ENCODE measurements at places on chromosomes 6 and 20.
A peak's percentile ranks its signal among the peaks of the same experiment; 100 is the strongest.

DNA sequence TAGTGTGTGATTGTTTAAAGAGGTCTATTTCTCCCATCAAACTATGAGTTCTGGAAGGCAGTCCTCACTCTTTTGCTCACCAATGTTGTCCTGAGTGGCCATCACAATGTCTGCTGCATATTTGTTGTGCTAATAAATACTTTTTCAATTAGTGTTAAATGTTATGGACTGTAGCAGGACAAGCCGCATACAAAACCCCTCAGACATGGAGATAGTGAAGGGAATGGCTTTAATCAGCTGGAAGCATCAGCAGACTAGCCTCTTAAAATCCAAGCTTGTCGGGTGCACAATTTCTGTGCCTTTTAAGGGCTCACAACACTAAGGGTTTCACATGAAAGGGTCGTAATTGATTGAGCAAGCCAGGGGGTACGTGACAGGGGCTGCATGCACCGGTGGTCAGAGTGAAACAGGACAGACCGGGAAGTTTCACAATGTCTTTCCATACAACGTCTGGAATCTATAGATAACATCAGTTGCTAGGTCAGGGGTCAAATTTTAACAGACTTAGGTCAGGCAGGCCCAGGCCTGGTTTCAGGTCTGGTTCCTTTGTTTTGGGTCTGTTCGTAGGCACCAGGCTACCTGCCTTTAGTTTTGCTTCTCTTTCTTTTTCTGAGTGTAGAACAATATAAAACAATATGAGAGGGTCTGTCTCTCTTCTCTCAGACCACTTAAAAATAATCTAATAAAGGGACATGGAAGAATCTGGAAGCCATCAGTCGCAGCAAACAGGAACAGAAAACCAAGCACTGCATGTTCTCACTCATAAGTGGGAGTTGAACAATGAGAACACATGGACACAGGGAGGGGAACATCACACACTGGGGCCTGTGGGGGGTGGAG is 327.6 kb upstream of the HTR1E start:
- DNase-seq = no peak

- no peak for DNase-seq
These were observed 480.9 kb upstream of the CHD6 start for GRCh38 chr20:42099101-42099500.

DNA sequence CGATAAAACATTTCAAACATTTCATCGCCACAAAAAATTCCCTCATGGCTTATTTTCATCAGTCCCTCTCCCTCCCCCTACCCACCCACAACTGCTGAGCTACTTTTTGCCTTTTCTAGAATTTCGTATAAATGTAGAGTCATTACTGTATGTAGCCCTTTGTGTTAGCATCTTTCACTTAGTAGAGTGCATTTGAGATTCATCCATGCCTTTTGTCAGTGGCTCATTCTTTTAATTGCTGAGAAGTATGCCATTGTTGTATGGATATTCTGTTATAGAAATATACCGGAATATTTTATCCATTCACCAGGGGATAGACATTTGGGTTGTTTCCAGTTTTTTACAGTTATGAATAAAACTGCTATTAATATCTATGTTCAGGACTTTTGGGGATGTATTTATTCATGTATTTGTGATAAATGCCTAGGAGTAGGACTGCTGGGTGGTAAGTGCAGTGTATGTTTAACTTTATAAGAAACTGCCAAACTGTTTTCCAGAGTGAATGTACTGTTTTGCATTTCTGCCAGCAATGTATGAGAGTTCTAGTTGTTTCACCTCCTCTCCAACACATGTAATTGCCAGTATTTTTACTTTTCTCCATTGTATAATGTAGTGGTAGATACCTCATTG is 50.4 kb downstream of the FOXO3 start:
- DNase-seq = no peak

DNA sequence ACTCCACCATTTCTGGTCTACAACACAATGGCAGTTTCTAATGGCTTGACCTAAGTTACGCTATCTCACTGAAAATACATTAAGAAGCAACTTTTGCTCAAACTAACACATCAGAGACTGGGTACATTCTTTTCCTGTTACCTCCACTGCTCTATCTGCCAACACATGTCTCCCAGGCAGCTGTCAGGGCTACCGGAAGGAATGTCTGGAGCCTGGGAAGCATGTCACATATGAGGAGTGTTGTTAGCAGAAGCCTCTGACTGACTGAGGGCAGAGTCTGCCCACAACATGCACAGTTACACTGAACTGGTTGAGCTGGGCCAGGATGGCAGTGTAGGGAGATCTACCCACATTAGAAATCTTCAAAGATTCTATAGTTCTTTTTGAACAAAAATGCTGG is 264.5 kb downstream of the KIF16B start:
- no peak for DNase-seq

- no peak for DNase-seq
These were observed 47.8 kb upstream of the PLCG1 start for GRCh38 chr20:41089555-41089954.

DNA sequence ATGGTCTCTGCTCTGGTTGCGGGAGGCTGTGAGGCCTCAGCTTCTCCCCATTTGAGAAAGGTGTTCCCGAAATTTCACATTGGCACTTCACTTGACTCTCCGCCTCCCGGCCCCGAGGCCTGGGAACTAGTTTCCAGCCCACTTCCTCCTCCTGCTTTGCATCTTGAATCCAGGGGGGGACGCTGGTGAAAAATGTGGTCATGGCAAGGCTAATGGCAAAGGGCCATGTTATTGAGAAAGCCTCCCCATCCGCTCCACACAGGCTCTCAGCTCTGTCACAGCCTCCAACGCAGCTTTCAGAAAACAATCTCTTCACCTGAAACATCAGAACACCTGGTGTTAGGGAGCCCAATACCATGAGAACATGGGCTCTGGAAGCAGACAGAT is 5.6 kb downstream of the PLAGL2 start:
- no peak for DNase-seq

DNA sequence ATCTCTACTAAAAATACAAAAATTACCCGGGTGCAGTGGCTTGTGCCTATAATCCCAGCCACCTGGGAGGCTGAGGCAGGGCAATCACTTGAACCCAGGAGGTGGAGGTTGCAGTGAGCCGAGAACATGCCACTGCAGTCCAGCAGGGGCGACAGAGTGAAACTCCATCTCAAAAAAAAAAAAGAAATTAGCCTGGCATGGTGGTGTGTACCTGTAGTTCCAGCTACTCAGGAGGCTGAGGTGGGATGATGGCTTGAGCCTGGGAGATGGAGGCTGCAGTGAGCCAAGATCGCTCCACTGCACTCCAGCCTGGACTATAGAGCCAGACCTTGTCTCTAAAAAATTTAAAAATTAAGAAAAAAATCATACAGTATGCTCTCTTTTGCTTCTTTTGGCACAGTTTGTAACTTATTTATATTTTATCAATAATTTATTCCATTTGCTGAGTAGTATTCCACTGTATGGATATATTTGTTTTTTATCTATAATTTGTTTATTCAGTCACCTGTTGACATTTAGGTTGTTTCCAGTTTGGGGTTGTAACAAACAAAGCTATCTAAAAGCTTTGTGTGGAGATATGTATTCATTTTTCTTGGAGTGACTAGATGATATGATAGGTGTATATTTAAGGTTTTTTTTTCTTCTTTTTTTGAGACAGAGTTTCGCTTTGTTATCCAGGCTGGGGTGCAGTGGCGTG is 8.0 kb upstream of the MYBL2 start:
- no peak for DNase-seq

GRCh38 chr6:47134476-47135189 is 92.5 kb upstream of the ADGRF1 start:
- no peak for DNase-seq

- no peak for DNase-seq
These were observed 634 bp upstream of the BTBD9 start for GRCh38 chr6:38640216-38640909.

GRCh38 chr20:40956542-40957264 is 71.9 kb upstream of the TOP1 start:
- peak; percentile 10 for DNase-seq

- DNase-seq = peak; percentile 28
These were observed 1.5 kb downstream of the SIGLEC1 start for GRCh38 chr20:3710703-3711483.

DNA sequence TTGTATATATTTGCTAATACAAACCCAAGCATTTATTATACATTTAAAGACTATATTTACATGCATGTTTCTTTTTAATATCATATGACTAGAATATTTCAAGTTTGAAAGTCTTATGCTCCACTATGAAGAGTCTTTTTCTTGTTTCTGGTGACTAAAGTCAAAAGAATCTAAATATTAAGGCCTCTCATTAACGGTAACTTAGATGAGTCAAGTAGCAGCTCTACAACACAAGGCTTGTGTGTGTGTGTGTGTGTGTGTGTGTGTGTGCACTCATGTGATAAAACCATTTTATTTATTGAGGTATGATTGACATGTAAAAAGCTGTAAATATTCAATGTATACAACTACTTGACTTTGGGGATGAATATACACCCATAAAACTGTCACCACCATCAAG is 275.6 kb downstream of the TFAP2B start:
- DNase-seq = no peak

DNA sequence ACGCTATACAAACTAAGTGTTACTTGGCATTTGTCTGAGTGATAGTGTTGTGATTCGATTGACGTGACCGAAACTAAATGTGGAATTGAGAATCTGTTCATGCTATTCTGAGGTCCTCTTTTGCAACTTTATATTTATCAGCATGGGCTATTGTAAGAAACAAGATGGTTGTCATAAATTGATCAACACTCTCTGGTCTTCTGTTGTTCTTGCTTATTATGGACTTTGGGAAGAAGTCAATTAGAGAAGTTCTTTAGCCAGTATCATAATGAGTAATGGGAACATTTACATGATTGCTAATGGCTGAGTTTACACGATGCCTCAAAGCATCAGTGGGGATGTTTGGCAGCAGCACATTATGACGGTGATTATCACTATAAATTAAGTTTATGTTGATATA is 195.0 kb downstream of the CD83 start:
- no peak for DNase-seq

DNA sequence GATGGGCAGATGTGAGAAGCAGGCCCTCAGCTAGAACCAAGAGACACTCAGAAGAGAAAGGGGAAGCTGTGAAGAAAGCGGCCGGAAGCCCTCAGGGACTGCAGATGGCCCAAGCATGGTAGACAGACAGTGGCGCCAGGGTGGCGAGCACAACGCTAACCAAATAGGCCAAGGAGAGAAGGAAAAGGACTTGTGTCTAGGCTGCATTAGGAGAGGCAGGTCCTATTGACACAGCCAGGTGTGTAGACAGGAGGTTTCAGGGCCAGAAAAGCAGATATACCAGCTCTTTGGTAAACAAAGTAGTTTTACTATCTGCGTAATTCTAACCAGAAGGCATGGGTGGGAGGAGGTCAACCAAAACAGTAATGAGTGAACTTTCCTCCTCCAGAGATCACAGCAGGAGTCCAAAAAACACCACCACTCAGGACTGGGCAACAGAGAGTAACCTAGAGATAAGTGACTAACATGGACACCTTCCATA is 15.8 kb upstream of the MAP7 start:
- no peak for DNase-seq

DNA sequence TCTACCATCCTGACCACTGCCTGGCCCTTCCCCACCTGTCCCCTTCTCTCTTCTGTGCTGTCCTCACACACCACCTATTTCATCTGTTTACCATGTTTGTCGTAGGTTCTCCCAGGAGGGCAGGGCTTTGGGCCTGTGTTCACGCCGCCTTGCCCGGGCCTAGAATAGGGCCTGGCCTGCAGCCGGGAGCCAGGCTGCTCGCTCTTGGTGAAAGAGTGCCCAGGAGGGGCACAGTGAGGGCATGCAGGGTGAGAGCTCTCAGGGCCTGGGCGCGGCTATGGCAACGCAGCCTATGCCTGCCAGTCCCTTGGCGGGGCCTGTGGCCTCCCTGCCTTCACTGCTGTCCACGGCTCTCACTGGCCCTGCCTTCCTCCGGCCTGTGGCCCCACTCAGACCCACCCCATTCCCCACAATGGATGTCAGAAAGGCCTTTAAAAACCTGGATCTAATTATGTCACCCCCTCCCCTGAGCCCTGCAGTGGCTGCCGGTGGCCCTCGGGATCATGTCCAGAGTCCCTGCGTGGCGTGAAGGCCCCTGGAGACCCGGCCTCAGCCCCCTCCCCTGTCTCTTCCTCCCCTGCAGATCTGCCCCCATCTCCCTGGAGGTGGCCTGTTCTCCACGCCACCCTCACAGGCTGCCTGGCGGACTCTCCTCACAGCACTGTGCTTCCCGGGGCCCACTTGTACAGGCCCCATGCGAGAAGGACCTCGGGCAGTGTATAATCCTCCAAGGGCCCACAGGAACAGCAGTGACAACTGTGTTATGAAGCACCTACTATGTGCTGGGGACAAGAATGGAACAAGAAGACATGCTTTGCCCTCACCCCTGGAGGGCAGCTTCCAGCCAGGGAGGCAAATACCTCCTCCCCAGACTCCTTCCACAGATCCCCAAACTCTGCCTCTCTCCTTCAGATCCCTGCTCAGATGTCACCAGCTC is 22.9 kb upstream of the NOL4L start:
- no peak for DNase-seq

DNA sequence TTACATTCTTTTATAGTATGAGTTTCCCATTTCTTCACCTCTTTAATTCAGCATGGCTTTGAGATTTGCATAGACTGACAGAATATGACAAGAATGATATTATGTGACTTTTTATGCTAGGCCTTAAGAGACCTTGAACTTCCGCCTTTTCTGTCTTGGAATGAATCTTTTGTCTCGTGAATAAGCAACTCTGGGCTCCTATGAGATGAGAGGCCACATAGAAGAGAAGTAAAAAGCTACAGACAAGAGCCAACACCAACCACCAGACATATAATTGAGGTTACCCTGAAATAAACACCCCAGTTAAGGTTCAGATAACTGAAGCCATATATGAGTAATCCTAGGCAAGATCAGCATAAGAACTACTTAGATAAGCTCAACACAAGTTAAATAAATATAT is 600.8 kb downstream of the MEI4 start:
- DNase-seq = no peak
